ENCODE measurements at places on chromosomes 13 and 19.

DNA sequence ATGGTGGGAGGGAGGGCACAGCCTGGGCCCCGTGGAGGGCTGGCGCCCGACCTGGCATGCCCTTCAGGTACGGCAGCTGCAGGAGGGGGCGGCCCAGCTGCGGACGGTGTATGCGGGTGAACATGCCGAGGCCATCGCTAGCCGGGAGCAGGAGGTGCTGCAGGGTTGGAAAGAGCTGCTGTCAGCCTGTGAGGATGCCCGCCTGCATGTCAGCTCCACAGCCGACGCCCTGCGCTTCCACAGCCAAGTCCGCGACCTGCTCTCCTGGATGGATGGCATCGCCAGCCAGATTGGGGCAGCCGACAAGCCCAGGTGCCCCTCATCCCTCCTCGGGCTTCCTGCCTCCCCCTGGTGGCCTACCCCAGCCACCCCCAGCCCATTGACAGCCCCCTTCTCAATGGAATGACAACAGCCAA lies 16.6 kb upstream of the SHKBP1 start:
- DNase-seq, result no peak

- DNase-seq, result no peak
Measured at GRCh38 chr19:43688059-43688701, 18.2 kb upstream of the PLAUR start.

DNA sequence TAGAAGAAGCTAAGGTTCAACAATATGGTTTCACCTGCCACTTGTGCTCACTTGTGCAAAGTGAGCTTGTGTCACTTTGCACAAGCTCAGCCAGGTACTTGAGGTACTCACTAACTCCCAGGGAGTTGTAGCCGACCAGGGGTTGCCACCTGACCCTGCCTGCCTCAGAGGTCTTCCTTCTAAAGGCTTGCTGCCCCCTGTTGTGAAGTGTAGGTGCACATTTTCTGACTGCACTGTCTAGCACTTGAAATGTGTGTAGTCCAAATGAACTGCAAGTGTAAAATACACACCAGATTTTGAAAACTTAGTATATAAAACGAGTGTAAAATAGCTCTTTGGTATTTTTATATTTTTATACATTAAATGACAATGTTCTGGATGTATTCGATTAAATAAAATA lies 230.8 kb downstream of the DLEU7 start:
- DNase-seq, result no peak

DNA sequence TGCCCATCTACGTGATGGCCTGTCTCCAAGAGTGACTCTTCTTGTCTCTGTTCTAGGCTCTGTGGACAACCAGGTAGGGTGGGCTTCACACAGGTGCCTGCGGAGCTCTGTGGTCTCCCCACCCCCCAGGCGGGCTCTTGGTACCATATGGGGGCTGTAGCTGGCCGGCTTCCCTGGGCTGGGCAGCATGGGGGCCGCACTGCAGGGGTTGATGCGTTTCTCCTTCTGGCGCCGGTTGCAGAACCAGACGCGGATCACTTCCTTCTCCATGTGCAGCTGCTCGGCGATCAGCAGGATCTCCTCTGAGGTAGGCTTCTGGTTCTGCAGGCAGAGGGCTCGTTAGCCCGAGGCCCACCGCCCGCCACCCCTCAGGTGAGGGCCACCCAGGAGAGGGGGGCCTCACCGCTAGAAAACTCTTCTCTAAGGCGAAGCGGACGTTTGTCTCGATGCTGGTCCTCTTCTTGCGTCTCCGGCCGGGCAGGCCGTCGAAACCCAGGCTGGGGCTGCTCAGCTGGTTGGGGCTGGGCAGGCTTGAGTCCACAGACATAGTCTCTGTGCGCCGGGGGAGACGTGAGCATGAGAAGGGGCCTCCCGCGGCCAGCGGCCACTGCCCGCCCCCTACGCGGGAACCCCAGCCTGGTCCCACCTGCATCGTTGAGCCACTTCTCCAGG lies 19.3 kb downstream of the ZNF574 start:
- no peak for DNase-seq

DNA sequence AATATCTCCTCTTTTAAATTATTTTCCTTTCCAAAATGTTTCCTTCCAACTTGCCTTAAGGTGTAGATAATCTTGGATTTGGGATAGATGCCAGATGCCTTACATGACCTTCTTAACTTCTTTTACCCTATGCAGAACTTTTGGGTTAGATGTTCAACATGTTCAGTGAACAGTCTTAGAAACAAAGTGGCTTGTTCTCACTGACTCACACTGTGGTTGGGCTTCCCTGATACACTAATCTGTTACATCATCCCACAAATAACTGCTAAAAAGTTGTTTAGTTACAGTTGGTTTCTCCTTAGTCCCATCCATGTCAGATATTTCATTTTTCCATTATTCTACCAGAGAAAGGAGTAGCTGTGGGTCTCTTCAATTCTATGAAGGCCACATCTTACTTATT lies 2638.2 kb downstream of the PCDH9 start:
- DNase-seq, result no peak

Data from stimulated activated CD4-positive, alpha-beta T cell treated with anti-CD3 and anti-CD28 coated beads, Interleukin-15, amount 100 ng/mL, for 48 hours (primary cell).